ENCODE measurements at places on chromosomes 1 and 21. TPM values are rescaled to one million over a fixed set of nuclear protein-coding genes. Genes with fewer than 3 reads are reported as not detected.
A peak's percentile ranks its signal among the peaks of the same experiment; 100 is the strongest.

- no peaks in the 10 kb centered on the region for H3K27me3 ChIP-seq
- H3K36me3 ChIP-seq, result no peaks in the 10 kb centered on the region
- no peak overlapping the region for H3K27ac ChIP-seq
- H3K4me3 ChIP-seq, result no peak overlapping the region
- no peak for DNase-seq
These were observed 292.0 kb upstream of the PLXNA2 start for GRCh38 chr1:208536212-208536611.

DNA sequence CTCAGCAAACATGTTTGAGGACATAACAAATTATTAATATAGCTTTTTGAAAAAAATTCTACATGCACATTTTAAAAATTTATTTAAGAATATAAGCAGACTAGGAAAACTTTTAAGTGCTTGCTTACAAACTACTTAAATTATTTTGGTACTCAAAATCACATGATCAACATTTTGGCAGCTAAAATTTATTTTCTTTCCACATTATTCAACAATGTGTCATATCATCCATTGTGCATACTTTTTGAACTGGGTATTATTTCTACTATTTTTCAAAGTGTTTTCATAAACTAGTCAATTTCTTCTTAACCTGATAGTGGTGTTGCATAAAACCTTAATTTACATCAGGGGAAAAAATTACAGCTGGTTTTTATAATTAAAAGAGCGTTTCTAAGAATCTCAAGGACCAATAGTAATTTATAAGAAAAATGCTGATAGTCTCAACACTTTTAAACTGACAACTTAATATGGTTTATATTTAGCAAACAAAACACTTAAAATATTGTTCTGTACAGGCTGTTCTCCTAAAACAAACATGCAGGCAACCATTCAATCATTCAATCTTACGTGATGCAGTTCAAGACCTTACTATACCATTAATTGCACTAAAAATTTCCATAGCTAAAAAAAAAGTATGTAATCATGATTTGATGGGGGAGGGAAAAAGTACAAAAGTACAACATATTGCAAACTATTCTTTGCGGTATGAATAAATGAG is 105.0 kb downstream of the GPATCH2 start:
- no peak for DNase-seq
- no peak overlapping the region for H3K27ac ChIP-seq
- no peak overlapping the region for H3K4me3 ChIP-seq
- H3K27me3 ChIP-seq, result no peaks in the 10 kb centered on the region

ACTA1 gene
- not detected for total RNA-seq

DNA sequence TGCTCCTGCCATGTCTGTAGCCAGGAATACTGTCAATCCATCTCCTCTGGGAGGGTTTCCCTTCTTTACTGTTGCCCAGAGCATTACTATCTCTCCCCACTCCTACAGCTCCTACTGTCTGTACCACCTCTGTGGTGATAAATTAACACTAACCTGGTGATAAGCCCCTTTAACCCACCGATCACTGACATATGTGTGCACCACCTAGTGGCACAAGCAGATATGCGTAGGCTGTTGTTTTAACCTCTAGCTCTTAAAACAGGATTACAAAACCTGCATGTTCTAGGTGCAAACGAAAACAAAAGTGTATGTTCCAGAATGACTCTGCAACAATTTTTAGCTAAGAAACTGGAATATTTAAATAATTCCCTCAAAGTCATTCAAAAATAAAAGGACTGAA is 93.9 kb upstream of the BEND5 start:
- DNase-seq, result no peak
- H3K27me3 ChIP-seq, result no peaks in the 10 kb centered on the region
- no peaks in the 10 kb centered on the region for H3K4me1 ChIP-seq
- no peak overlapping the region for H3K4me3 ChIP-seq

DNA sequence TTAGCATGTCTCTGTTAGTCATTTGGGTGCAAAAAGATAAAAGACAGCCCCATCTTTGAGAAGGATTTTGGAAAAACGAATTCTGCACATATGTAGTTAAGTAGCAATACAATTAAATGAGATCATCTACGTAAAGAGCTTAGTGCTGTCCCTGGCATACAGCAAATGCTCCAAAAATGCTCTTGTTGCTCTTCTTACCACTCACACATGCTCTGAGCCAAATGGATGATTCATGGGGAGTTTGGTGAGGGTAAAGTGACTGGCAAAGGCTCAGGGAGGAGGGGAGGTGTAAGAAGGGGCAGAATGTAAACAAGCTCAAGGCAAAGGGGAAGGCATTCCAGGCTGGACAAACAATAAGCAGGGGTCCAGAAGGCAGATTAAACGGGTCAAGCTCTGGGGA is 191.9 kb downstream of the AK5 start:
- no peaks in the 10 kb centered on the region for H3K4me1 ChIP-seq
- H3K36me3 ChIP-seq, result no peaks in the 10 kb centered on the region
- H3K27me3 ChIP-seq, result no peaks in the 10 kb centered on the region

DNA sequence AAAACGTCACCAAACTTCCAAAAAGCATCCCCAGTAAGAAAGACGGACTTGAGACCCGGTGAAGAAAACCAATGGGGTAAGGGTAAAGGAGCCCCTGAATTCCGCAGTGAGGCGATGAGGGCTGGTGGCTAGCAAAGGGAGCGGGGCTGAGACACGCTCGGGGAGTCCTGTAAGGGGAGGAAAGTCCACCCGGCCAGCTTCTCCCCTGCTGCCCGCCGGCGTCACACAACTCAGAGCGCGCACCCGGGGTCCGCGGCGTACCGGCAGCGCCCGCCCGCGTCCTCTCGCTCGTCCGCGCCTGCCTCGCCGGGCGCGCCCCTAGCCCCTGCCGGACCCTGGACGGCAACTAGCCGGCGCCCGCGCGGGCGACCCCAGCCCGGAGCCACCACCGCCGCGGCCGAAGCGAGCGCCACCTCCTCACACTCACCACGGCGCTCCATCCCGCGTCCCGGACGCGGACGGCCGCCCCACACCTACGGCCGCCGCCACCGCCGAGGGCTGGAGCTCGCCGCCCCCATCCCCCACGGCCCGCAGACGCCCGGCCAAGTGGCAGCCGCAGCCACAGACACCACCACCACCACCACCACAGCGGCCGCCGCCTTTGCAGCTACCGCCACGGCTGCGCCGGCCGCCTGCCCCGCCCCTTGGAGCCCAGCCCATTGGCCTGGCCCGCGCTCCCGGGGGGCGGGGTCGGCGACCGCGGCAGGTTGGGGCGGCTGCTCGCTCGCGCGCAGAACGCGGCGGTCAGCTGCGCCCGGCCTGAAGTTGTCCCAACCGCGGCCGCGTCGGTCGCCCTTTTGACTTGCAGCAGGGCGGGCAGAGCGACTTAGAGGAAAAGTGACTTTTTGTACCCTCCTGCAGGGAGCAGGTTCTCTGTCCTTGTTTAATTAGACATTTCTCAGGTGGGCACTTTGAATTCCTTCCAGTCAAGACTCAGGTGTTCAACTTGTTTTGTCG is 10.0 kb upstream of the ARHGAP29 start:
- no peaks in the 10 kb centered on the region for H3K36me3 ChIP-seq
- H3K27ac ChIP-seq, result no peak overlapping the region
- no peak for DNase-seq
- peak overlapping the region; percentile 45 for H3K4me3 ChIP-seq

ADAM30 gene
- not detected for total RNA-seq

DNA sequence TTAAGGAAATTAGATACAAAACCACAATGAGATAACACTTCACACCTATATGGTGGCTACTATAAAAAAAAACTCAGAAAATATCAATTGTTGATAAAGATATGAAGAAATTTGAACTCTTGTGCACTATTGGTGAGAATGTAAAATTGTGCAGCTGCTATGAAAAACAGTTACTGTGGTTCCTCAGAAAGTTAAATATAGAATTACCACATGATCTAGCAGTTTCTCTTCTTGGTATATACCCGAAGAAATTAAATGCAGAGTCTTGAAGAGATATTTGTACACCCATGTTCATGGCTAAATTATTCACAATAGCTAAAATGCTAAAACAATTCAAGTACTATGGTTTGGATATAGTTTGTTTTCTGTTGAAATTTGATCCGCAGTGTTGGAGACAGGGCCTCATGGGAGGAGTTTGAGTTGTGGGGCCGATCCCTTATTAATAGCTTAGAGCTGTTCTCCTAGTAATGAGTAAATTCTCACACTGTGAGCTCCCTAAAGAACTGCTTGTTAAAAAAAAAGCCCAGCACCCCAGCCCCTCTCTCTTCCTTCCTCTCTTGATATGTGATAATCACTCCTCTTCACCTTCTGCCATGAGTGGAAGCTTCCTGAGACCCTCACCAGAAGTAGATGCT is 1412.1 kb downstream of the PLA2G4A start:
- no peak for DNase-seq
- no peak overlapping the region for H3K27ac ChIP-seq
- no peak overlapping the region for H3K4me3 ChIP-seq

OR2T35 gene
- not detected for total RNA-seq

GRCh38 chr1:8746554-8746953 is 70.9 kb downstream of the RERE start:
- no peak for DNase-seq
- no peak overlapping the region for H3K4me3 ChIP-seq
- H3K4me1 ChIP-seq, result peaks cover 3% of the 10 kb centered on the region
- H3K36me3 ChIP-seq, result peaks cover under 1% of the 10 kb centered on the region

DNA sequence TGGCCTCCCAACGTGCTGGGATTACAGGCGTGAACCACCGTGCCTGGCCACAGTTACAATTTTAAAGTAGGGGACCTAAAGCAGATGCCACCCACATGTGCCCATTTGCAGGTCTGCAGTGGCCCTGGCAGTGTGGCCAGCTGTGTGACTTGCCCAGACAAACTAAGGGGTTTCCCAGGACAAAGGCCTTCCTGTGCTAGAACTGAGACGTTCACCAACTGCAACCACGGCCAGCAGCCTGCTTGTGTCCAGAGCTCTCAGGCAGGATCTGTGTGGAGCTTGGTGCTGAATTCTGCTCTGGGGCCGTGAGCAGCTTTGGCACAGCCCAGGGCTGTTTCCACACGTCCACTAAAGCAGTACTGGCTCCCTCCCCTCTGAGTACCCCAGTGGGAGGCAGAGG is 10.6 kb upstream of the PTTG1IP start:
- no peak overlapping the region for H3K4me3 ChIP-seq
- peaks cover 27% of the 10 kb centered on the region for H3K4me1 ChIP-seq
- H3K36me3 ChIP-seq, result peaks cover 35% of the 10 kb centered on the region
- no peak overlapping the region for H3K27ac ChIP-seq

DNA sequence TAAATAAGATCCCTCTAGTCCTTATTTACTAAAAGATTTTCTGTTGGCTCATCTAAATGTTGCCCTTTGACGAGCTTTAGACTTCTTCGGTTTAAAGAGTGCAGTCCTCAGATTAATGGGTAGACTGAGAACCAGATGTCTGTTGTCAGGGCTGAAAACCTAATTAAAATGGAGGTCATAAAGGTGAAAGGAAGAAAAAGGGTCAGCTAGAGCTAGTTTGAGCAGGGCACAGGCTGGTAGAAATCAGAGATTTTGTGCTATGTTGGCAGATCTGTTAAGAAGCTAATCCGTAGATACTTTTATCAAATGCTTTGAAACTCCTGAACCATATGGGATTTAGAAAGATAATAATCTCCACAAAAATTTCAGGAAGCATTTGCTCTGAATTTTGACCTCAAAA is 959.0 kb downstream of the PLA2G4A start:
- no peaks in the 10 kb centered on the region for H3K27me3 ChIP-seq
- no peak for DNase-seq
- no peaks in the 10 kb centered on the region for H3K4me1 ChIP-seq

GRCh38 chr1:201916649-201917249 is 28.1 kb downstream of the SHISA4 start:
- H3K27me3 ChIP-seq, result peaks cover 25% of the 10 kb centered on the region
- no peak overlapping the region for H3K27ac ChIP-seq
- H3K4me1 ChIP-seq, result no peaks in the 10 kb centered on the region
- no peak for DNase-seq
- H3K4me3 ChIP-seq, result no peak overlapping the region

GRCh38 chr1:22143065-22144033 is at the start of gene WNT4:
WNT4 (minus strand) TSS chr1:22143097; CDS start chr1:22142922, 175 bp downstream.
- peak within 1 kb of the TSS; percentile 54 for H3K4me3 ChIP-seq
- peak; percentile 26 for DNase-seq
- no peaks in the 10 kb centered on the region for H3K36me3 ChIP-seq
- H3K4me1 ChIP-seq, result peaks cover 6% of the 10 kb centered on the region

DNA sequence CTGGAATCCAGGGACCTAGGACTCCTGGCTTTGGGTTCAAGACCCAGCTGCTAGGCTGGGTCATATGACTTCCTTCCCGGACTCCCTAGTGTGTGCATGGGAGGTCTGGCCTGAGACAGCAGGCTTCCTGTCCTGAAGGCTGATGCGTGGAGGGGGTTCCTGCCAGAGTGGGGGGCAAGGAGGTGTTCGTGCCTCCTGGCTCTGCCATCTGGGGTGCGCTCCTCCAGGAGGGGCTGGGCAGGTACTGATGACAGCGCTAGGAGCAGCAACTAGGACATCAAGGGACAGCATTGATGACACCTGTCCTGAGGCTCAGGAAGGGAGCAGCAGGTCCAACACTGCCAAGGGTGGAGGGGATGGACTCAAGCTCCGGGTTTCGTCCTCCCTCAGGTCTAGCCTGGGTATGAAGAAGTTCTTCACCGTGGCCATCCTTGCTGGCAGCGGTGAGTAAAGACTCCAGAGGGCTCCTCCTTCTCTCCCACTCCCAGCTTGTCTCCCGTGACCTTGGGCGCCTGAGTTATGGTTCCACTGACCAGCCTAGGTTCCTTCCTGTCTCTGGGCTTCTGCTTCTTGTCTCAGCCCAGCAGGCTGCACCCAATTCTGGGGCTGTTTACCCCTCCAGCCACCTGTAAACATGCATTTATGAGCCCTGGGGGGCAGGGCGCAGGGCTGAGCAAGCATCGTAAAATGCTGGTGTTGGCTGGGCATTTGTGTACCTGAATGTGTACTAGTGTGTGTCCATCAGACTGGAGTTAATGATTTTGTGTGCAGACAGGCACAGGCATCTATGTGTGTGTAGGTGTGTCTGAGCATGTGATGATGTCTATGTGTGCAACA is 871 bp downstream of the PLA2G2F start:
- H3K27ac ChIP-seq, result no peak overlapping the region
- H3K4me3 ChIP-seq, result no peak overlapping the region
- peaks cover 4% of the 10 kb centered on the region for H3K27me3 ChIP-seq
- no peaks in the 10 kb centered on the region for H3K36me3 ChIP-seq
- no peaks in the 10 kb centered on the region for H3K4me1 ChIP-seq

DNA sequence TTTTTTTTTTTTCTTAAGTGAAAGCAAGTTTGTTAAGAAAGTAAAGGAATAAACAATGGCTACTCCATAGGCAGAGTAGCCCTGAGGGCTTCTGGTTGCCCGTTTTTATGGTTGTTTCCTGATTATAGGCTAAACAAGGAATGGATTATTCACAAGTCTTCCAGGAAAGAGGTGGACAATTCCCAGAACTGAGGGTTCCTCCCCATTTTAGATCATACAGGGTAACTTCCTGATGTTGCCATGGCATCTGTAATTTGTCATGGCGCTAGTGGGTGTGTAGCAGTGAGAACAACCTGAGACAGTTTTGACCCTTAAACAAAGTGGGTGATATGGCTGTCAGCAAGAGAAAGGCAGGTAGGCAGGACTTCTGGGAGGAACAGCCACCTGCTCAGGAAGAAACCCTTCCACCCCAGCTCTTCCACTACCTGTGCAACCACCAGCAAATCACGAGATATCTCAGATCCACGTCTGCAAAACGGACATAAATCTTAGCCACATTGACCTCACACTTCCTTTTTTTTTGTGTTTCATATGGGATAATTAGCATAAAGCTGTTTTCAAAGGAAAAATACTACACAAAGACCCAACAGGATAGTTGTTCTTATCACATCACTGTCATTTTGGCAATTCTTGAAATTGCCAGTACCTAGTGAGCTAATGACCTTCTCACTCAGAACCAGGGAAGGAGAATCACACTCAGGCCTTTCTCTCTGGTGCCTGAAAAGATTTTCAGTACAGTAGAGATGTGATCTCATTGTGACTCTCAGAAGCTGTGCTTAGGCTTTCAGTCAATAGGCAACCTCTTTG is 34.8 kb upstream of the DUSP10 start:
- H3K36me3 ChIP-seq, result peaks cover 2% of the 10 kb centered on the region
- H3K4me3 ChIP-seq, result no peak overlapping the region
- H3K27ac ChIP-seq, result peak overlapping the region; percentile 91
- H3K4me1 ChIP-seq, result peaks cover 67% of the 10 kb centered on the region

Data from activated CD4-positive, alpha-beta memory T cell treated with anti-CD3 and anti-CD28 coated beads, Interleukin-2, amount 10 ng/mL, durations not matched to agents 7 days and 5 days (primary cell).